ENCODE measurements at places on chromosomes 4 and X. TPM values are rescaled to one million over a fixed set of nuclear protein-coding genes. Genes with fewer than 3 reads are reported as not detected.

GRCh38 chrX:131747173-131747572, 203.3 kb downstream of the OR13H1 start:
- peak; percentile 88 for DNase-seq

DNA sequence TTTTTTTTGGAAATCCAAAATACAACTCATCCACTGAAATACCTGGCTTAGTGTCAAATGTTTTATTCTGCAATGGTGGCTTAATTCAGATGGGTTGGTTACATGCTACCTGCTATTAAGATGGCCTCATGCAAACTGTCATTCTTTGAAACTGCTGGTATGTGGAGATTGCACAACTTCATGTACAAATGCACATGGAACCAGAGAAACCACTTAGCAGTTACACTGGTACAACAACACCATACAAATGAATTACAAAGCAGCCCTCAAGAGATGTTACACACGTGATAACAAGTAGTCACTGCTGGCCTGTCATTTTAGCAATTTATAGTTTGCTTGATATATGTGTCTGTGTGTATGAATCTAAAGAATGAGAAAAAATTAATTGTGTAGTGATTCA, 84.6 kb upstream of the STS start:
- no peak for DNase-seq

GRCh38 chr4:26263165-26263564, 57.6 kb upstream of the RBPJ start:
- no peak for DNase-seq

DNA sequence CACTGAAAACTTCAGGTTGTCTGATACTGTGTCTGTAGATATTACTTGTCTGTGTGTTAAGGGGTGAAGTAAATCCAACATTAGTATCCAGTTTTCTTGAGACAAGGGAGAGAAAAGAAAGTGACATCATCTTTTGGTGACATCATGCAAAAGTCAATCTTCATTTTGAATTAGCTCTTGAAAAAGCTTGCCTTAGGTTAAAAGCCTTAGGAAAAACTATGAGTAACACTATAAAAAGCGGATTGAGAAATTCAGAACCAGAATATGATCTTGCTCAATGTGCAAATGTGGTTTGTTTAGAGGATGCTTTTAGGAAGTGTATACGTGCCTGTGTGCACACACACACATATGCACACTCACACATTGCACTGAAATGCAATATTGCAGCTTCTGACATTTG, 345.8 kb upstream of the CASK start:
- DNase-seq: no peak

ARMCX1 gene
- total RNA-seq: 33.0 TPM
